ENCODE measurements at places on chromosomes 3 and 15. TPM values are rescaled to one million over a fixed set of nuclear protein-coding genes. Genes with fewer than 3 reads are reported as not detected.

DNA sequence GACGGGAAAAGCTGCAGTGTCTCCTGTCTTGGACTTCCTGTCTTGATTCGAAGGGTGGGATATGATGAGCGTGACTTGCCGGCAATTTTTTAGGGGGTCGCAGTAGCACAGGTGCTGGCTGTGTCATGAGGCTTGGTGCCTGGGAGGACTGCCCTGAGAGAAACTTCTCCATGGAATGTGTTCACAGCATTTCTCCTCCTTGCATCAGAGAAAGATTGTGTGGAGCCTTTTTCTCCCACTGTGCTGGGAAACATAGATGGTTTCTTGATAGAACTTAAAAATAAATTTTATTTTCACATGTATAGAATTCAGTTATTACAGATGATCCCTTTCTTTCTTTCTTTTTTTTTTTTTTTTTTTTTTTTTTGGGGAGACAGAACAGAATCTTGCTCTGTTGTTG lies 121.4 kb downstream of the KLHL25 start:
- DNase-seq, result no peak

DNA sequence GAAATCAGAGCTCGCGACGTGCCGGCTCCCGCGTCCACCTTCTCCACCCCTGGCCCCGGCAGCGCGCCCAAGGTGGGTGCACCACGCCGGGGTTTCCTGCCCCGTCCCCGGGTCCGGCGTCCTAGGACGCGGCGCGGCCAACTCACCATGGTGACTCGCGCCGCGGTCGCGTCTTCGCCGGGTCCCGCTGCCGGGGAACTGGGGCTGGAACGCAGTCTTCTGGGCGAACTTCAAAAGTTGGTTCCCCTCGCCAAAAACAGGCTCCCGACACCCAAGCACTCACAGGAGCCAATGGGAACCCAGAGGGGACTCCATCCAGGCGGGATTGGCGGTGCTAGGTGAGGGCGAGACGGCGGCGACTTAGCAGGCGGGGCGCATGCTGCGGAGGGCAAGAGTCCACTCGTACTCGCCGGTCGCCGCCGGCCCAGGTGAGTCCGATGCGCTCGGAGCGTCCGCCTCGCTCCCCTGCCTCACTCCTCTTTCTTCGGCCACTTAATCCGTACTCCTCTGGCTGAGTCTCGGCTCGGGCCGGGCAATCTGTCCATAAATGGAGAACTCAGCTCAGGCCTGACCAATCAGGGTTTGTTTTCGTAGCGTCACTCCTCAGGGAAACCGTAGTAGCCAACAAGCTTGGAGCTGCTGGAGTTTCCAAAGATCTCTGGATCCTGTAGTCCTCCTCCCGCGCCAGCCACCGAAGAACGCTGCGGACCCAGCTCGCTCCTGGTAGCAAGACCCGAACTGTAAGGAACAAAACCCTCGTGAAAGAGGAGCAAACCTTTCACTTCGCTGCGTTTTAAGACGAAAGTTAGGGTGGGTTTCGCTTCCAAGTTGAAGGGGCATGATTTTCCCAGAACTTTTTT lies at the start of gene MYO1E:
Gene MYO1E (minus strand): TSS at position 520 of the 860 bp plus-strand sequence. CDS start 371 bp downstream, at position 149.
- DNase-seq, result peak; percentile 98

DNA sequence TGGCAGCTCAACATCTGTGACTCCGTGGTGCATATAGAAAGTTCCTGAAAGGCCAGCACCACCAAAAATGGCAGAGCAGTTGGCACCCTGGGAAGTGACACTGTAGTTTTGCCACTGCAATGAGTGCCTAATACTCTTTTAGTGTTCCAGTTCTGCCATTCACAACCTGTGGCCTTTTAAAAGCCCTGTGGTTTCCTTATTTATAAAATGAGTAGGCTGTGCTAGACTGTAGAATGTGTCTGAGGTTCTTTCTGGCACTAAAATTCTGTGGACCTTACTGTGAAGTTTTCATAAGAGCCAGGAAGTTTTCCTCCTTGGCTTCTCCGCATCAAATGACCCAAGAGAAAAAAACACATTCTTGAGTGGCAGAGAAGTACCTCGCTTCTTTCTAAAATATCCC lies 74.1 kb downstream of the MME start:
- peak; percentile 52 for DNase-seq

GRCh38 chr3:99175276-99175812 lies 273.8 kb upstream of the DCBLD2 start:
- DNase-seq, result peak; percentile 78

Gene CLRN1
- not detected for total RNA-seq

DNA sequence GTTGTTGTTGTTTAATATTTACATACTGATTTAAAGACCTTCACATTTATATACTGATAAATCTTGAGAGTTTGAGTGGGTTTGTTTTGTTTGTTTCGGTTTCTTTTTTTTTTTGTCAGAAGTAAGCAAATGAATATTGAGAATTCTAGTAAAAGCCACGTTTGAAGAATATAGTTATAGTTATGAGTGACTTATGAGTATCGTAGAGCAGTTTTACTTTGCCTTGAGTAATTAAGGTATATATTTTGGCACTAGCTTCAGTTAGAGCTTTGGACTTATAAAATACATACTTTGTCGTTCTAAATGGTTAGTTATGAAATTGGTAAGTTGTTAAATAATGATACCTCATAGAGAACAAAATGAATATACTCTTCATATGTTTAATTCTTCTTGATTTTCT lies 27.8 kb downstream of the ATP1B3 start:
- DNase-seq, result no peak

DNA sequence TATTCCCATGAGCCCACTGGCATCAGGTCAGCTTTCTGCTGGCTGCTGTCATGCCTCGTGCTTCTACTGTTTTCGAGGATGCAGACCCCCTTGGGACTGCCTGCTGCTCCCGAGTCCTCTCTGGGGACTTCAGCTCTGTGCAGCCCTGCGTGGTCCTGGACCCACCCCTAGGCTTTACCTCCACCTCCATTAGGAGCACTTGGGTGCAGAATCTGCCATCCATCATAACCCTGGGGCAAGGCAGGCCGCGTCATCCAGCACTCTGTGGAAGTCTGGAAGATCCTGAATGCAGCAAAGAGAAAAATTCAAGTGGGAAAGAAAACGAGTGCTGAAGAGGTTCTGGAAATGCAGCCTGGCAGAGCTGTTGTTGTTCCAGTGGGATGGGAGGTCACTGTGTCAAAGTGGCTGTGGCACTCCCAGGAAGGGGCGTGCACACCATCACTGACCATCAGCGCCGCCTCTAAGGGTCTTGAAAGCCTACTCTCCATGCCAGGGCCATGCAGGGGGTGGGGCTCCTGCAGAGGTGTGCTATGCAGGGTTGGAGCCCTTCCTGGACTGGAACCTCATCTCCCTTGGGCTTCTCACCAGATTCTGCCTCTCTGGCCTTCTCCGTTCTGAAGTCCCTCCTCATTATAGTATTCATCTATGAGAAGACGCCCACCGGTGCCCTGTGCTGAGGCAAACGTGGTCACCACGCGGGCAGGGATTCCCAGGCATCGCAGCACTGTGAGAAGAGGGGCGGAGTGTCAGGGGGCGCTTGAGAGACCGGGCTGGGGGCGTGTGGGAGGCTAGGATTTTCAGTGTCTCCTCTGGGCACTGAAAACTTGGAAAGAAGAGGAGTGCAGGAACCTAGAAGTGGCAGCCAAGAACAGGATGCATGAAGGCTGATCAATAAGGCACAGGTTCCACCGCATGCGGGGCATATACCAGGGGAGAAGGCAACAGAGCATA lies 12.5 kb downstream of the EPB42 start:
- DNase-seq, result no peak

Gene DHX30
- 77.7 TPM for total RNA-seq

- DNase-seq, result no peak
These were observed 236.4 kb downstream of the KLF13 start for GRCh38 chr15:31563001-31563400.

Gene GOLGA8G
- not detected for total RNA-seq

Gene CD86
- total RNA-seq, result not detected

- DNase-seq, result no peak
These were observed 23.5 kb upstream of the SLC15A2 start for GRCh38 chr3:121870717-121871116.

- DNase-seq, result no peak
These were observed 23.7 kb upstream of the C3orf49 start for GRCh38 chr3:63795438-63795837.

GRCh38 chr15:71145648-71146047 lies 30.4 kb downstream of the THSD4 start:
- DNase-seq, result no peak

DNA sequence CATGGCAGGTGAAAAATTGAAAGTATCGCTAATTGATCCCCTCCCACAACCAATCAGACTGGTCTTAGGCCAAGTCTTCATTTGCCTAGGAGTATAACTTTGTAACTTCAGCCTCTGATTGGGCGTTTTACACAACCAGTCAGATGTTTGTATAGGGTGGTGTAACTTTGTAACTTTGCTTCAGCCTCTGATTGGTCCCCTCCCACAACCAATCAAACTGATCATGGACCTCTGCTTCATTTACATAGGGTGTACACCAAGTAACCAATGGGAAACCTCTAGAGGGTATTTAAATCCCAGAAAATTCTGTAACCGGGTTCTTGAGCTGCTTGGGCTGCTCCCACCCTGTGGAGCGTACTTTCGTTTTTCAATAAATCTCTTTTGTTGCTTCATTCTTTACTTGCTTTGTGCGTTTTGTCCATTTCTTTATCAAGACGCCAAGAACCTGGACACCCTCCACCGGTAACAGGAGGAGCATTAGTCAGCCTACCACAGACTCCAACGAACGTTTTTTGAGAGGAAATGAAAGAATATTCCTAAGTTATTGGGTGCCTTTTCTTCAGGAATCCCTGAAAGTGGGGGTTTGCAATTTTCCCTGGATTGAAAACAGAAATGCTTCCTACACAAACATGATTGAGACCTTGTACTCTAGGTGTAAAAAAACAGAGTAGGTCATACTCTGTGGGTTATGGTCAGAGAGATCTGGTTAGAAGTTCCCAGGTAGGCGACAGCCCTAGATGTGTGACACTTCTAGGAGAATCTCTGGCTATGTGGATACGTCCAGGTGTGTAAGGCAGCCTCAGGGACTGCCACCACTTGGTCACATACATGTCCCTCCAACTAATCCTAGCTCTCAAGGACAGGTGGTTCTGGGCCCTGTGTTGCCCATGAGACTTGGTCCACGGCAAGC lies 5.5 kb upstream of the SACM1L start:
- no peak for DNase-seq

- no peak for DNase-seq
These were observed at the start of gene FRMD4B for GRCh38 chr3:69385723-69386555. Gene FRMD4B (minus strand): TSS chr3:69386088. CDS start chr3:69385989, 99 bp downstream.

Gene CYP19A1
- total RNA-seq, result not detected

Gene PAQR5
- total RNA-seq, result 0.97 TPM

Measured in fibroblast of villous mesenchyme (primary cell).